ENCODE measurements at places on chromosomes 7 and 10.

DNA sequence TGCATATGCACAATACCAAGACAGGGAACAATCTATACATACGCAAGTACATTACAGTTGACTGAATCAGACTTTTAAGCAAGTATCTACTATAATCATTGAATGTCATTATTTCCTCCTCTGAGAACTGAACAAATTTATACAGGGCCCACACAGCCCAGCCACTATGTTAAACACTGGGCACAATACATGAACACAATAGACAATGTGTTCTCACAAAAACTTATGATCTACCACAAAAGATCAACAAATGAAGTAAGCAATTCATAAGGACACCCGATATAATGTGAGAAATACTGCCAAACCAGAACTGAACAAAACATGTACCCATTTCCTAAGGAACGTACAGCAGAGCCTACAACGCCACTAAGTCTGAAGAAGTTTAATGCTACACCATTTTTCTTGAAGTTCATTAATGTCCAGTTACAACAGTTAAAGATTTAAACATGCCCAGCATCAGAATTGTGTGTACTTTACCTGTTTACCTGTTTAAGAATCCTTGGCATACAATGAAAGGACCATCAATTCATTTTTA, 31.5 kb downstream of the SHTN1 start:
- no peak for DNase-seq

GRCh38 chr10:4670737-4671136, 155.3 kb upstream of the AKR1E2 start:
- DNase-seq: peak; percentile 72

DNA sequence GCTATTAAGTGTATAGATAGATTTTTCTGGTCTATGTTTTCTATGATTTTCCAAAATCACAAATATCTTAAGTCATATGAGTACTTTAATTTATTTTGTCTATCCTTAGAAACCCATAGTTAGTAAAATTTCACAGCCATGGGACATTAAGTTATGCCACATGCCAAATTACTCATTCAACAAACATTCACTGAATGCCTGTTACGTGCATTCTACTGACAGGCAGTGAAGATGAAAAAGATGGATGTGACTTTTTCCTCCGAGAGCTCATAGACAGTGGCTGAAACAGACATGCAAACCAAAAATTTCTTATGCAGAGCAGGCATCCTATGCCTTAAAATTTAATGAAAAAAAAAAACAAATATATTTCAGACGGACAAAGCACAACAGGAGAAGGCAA, 84.9 kb downstream of the CHRM2 start:
- no peak for DNase-seq

GRCh38 chr7:127862525-127862924, 168.7 kb downstream of the LRRC4 start:
- DNase-seq: no peak

- DNase-seq: no peak
Observed at GRCh38 chr7:90212149-90212495, 582 bp downstream of the STEAP2 start.

- DNase-seq: no peak
Observed at GRCh38 chr7:104208421-104208780, 588 bp upstream of the ORC5 start.
